Vagina (tissue), 2 donors: ENCODE measurements at places on chromosomes 11 and 22.

- DNase-seq = no peak
These were observed 56.0 kb downstream of the PACSIN2 start for GRCh38 chr22:42958937-42959336.

GRCh38 chr11:130181295-130182272 lies 22.0 kb downstream of the ST14 start:
- DNase-seq = no peak

DNA sequence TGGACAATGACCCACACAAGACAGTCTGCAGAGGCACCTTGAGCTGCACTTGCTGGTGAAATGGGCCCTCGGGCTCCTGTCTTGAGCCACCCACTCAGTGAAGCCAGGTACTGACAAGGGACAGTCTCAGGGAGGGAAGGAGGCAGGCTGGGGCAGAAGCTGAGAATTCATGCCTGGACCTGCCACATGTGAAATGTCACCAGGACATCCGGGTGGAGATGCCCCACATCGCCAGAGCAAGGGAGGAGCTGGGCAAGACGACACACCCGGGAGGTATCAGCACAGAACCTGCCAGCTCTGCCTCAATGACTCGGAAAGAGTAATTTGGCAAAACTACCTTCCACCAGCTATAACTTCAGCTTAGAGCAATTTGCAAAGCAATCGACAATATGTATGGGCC lies 23.5 kb downstream of the CPT1A start:
- DNase-seq = no peak

GRCh38 chr11:95655536-95655935 lies 134.0 kb downstream of the FAM76B start:
- no peak for DNase-seq

GRCh38 chr22:35761037-35761436 lies 43.4 kb downstream of the APOL5 start:
- no peak for DNase-seq

GRCh38 chr22:17958166-17958565 lies 66.2 kb downstream of the MICAL3 start:
- no peak for DNase-seq

GRCh38 chr11:78213526-78214330 lies 25.0 kb downstream of the USP35 start:
- DNase-seq = no peak

- DNase-seq = no peak
These were observed 16.6 kb downstream of the ASCC2 start for GRCh38 chr22:29821291-29822016.

DNA sequence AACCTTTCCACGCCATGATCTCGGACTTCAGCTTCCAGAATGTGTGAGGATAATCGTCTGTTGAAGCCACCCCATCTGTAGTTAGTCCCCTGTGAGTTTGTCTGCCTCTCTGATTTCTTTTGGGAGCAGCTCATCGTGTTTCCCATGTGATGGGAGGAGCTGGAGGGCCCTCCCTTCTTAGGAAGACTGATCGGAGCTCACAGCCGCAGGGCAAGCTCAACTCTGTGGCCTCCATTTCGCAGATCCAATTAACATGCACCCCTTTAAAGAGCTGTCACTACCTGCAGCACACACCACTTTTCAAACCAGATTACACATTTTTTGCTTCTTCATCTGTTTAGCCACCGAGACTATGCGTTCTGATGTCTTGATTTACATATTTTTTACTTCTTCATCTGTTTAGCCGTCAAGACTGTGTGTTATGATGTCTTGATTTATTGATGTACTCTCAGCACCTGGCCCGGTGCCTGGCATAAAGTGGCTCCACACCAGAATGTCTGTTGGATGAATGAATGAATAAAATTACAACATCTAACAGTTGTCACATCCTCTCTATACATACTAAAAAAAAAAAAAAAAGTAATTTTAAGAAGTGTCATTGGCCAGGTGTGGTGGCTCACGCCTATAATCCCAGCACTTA lies 14.9 kb upstream of the PPFIA1 start:
- DNase-seq = no peak

- no peak for DNase-seq
These were observed 140.7 kb downstream of the LUZP2 start for GRCh38 chr11:24637520-24637919.

GRCh38 chr11:1829039-1829820 lies 5.6 kb upstream of the SYT8 start:
- DNase-seq = no peak

GRCh38 chr11:93089474-93090102 lies 108.2 kb downstream of the SLC36A4 start:
- DNase-seq = no peak

DNA sequence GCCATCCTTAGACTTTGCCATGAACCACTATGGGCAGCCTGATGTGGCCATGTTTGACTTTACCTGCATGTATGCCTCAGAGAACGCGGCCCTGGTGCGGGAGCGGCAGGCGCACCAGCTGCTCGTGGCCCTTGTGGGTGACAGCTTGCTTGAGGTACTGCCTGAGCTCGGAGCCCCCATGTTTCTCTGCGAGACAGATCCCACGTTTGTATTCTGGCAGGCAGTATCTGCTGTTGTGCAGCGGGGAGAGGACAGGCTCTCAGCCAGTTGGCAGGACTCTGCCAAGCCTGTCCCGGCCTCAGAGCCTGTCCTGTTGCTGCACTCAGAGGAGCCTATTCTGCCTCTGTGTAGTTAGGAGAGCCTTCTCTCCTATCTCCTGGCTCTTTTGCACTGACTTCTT lies 109.9 kb downstream of the MICAL2 start:
- no peak for DNase-seq

- no peak for DNase-seq
These were observed 4.8 kb upstream of the MRTFA start for GRCh38 chr22:40641269-40641668.

DNA sequence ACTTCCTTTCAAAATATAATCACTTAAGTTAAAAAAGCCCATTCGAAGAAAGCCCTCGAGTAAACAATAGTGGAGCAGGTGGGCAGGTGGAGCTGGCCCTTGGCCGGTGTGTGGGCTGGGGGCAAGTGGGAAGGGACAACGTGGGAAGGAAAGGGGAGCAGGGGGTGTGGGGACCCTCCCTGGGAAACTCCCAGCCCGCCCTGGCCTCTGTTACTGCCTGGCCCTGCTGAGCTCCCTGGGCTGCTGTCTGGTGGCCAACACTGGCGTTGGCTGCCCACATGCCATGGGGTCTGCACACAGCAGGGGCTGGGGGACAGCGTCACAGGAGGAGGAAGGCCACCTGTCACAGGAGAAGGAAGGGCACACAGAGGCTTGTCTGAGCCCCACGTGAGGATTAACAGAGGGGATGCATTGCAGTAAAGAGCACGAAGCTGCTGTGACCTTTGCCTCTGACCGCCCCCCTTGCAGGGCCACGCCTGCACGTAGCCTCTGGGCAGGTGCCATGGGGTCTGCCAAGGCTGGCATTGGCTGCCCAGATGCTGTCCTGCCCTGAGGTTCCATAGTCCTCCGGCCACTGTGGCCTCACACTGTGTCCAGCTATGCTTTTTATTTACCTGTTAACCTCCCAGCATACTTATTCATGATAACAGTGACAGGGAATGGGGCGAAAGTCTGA lies 36.2 kb upstream of the CCDC188 start:
- DNase-seq = no peak

GRCh38 chr11:35794850-35795249 lies 132.3 kb downstream of the TRIM44 start:
- DNase-seq = no peak

DNA sequence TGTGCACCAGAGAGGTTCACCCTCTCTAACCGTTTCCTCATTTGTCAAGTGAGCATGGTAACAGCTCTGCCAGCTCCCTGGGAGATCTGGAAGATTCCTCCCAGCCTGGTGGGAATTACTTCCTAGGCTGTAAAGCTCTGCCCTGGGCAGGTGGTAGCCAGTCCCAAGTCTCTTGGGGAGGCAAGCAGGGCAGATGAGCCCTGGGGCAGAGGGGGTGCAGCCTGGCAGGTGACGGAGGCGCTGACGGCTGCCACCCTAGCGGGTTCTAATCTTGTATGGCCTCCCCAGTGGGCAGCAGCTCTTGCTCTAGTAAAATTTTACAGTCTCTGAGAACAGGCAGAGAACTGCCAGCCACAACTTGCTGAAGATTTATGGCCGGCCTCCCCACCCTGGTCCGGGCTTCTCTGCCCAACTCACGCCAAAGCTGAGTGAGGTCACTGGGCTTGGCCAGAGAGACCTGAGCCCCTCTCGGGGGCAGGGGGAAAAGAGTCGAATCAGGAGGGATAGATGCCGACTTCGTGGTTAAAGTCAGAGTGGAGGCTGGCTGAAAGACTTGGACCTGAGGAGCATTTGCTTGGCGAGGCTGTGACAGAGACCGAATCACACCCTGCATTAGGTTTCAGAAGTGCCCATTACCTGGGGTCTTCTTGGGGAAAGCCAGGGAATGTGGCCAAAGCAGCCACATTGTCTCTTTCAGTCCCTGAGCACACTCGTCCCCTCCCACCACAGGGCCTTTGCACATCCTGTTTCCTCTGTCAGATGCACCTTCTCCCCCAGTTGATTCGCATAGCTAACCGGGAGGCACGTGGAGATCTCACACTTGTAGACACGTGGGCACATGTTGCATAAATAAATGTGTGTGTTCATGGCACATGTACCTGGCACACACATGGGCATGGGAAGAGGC lies 188.2 kb downstream of the MN1 start:
- no peak for DNase-seq

- no peak for DNase-seq
These were observed 25.0 kb upstream of the MYRF start for GRCh38 chr11:61727401-61727811.

DNA sequence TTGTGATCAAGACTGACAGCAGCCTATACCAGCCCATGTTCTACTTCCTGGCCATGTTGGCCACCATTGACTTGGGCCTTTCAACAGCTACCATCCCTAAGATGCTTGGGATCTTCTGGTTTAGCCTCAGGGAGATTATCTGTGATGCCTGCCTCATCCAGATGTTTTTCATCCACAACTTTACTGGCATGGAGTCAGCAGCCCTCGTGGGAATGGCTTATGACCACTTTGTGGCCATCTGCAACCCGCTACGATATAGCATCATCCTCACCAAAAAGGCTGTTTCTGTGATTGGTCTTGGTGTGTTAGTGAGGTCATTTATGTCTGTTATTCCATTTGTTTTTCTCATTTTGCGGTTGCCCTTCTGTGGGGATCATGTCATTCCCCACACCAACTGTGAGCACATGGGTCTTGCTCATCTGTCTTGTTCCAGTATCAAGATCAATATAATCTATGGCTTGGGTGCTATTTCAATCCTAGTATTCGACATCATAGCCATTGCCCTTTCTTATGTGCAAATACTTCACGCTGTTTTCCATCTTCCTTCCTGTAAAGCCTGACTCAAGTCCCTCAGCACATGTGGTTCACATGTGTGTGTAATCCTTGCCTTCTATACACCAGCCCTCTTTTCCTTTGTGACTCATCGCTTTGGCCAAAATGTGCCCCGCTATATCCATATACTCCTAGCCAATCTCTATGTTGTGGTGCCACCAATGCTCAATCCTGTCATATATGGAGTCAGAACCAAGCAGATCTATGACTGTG lies 23.6 kb downstream of the OR52E1 start:
- no peak for DNase-seq

- DNase-seq = no peak
These were observed 222.6 kb upstream of the PITPNB start for GRCh38 chr22:28141614-28142013.

DNA sequence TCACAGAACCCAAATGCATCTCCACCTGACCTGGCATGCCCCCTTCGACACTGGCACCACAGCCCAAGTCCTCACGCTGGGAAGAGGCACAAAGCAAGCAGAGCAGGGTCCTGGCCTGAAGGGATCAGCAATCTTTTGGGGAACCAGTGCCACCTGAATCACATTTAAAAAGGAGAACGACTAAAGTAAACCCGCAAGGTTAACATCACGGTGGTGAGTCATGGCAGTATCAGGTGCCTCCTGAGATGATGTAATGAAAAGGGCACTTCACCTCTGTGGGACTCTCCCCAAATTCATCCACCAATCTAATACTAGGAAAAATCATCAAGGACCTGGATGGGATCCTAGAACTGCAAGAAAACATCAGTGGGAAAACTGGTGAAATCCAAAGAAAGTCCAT lies 44.9 kb downstream of the PACSIN2 start:
- DNase-seq = no peak

DNA sequence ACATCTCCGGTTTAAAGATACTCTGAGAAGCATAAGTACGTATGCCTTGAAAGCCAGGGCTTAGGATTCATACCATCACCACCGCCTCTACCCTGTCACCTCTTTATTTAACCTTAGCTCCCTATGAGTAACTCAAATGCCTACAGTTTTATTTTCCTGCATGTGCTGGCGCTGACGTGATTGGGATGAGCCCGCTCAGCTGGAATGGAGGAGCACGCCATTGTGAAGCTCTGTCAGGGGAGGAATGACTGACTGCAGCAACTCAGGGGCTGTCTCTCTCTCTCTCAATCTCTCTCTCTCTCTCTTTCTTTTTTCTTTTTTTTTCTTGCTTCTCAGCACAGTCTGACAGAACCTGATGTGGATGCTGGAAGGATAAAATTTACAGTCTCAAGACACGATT lies 12.4 kb downstream of the CAVIN3 start:
- DNase-seq = no peak

DNA sequence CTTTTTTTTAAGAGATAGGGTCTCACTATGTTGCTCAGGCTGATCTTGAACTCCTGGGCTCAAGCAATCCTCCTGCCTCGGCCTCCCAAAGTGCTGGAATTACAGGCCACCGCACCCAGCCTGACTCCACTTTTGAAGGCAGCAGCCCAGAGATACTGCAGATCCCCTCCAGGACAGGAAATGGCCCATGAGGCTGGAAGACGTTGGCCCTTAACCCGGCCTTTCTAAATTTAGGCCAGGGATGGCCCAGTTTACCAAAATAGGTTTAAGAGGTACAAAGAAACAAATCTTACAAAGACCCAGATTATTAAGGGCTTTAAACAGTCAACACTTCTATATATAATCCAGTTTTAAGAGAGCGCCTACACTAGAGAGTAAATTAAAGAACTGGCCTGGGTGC lies 32.2 kb downstream of the CPT1A start:
- DNase-seq = no peak

DNA sequence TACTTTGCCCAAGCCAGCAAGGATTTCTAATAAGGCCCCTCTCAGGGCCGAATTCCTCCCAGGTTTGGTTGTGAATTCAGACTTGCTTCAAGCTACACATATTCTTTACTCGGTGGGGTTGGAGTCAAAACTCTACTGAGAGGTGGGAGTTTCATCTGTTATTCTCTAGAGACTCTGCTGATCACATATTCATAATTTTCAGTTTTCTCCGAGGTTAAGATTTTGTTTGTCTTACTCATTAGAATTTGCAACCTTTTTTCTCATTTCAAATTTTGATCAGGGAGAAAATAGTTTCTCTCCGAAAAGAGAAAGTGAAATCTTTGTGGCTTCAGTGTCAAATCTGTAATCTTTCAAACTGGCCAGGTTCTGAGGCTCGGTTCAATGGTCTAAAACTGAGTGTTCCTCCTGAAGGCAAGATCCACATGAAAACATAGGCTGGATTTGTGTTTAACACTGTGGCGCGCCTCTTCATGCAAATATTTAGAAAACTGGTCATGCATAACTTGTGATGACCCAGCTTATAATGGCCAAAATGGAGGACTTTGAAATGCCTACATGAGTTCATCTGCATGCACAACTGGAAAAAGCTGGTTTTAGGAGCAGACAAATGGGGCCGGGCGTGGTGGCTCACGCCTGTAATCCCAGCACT lies 21.5 kb upstream of the GSTP1 start:
- DNase-seq = no peak
